ENCODE measurements at places on chromosomes 11 and 22.

GRCh38 chr11:58629857-58630256, 7.4 kb downstream of the CNTF start:
- no peak for DNase-seq

DNA sequence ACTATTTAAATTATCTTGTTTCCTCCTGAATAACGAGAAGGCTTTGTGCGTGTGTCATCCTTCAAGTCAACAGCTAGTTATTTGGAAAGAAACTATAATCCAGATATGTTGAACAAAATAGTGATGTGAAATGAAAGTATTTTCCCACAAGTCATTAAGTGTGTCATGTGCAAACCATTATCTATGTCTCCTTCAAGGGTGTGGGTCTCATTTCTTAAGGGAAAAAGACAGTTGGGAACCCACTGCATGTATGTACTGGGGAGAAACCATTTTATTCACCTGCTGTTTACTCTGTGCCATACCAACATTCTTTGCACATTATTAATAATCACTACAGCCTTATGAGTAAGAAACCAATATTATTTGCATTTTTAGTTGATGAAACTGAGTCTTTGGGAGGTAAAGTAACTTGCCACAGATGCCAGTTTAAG, 145.3 kb upstream of the CTSC start:
- DNase-seq: no peak

GRCh38 chr11:31958076-31958735, 132.7 kb upstream of the RCN1 start:
- no peak for DNase-seq

DNA sequence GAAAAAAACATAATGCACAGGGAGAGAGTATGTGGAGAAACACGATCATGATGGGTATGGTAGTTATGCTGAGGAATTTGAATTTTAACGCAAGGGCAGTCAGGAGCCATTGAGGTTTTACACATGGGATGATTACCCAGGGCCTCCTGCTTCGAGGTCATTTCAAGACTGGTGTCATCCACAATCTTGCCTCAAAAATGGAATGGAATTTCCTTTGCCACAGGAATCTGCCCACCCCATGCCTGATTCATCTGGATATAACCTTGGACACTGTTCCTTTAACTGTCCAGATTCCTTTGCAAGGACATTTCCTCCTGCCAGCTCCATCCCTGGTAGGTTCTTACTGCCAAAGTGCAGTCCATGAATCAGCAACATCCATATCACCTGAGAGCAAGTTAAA, 655.9 kb upstream of the TENM4 start:
- no peak for DNase-seq

GRCh38 chr11:134762248-134763029, 350.4 kb upstream of the B3GAT1 start:
- DNase-seq: no peak

DNA sequence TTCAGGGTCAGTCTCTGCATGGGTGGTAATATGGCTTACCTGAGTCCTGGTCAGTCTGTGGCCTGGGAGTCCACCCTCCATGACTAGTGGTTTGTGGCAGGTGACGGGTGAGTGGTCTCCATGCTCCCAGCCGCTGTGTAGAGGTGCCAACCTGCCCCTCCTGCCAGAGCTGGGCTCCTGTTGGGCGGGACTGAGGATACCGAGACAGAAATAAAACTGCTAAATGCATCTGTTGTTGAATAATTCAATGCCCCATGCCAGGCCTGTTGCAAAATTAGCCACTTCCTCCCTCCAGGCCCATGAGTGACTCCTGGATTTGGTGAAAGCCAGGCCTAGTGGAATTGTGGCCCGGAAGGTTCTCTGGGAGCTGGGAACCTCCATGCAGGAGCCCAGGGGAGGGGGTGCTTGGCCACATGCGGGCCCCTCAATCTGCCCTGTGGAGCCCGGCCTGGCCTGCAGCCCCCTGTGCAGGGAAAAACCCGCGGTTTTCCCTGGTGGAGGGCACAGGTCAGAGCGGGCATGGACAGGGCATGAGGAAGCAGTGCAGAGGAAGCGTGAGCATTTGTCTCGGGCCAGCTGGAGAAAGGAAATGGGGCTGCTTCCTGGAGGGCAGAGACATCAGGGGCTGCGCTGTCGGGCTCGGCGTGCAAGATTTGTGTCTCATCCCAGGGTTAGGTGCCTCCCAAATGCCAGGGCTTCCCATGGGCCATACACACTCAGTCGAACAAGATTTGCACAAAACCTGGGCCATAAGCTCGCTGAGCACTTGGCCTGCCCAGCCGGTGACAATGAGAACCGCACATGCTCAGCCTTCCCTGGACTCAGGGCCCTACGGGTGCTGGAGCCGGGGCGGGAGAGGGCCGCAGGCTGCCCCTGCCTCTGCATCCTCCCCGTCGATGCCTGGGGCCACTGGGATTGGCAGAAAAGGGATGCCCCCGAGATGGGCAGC, 66.9 kb downstream of the KCNQ1 start:
- DNase-seq: no peak

DNA sequence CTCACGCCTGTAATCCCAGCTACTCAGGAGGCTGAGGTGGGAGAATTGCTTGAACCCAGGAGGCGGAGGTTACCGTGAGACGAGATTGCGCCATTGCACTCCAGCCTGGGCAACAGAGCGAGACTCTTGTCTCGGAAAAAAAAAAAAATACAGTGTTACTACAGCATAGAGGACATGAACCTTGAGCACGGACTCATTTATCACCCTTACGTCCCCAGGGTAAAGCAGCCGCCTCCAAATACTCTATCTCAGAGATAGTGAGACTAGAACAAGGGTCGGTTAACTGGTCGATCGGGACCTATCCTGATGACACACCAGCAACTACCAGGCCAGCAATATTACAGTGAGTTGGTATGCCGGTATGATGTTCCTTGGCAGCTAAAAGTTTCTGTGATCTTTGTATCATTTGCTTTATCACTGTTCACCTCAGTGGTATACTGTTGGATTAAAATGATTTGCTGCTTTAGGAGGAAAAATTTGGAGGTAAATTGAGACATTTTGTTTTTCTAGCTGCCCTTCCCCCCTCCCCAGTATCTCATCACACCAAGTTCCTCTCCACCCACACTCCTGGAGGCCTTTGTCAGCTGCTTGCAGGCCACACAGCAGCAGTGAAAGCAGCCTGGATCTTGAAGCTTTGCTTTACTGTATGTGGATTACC, 7.0 kb upstream of the SIDT2 start:
- no peak for DNase-seq

GRCh38 chr11:117838901-117839300, 14.4 kb upstream of the FXYD2 start:
- DNase-seq: no peak

DNA sequence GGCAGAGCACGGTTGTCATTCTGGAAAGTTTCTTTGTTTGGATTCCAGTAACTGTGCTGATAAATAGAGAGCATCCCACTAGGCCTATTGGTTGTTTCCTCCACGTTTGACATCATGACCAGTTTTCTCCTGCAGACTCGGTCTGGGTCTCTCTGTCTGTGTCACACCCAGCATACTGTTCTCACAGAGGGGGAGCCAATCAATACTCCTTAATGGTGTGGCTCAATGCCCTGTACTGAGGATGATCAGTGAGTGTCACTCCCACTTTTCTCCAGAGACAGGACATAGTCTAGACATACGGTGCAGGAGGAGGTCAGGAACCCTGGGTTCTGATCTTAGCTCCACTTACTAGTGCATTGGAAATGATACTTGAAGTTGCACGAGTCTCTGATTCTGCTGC, 88.2 kb upstream of the BLID start:
- DNase-seq: no peak

GRCh38 chr11:118888398-118888797, 4.7 kb downstream of the CXCR5 start:
- no peak for DNase-seq

DNA sequence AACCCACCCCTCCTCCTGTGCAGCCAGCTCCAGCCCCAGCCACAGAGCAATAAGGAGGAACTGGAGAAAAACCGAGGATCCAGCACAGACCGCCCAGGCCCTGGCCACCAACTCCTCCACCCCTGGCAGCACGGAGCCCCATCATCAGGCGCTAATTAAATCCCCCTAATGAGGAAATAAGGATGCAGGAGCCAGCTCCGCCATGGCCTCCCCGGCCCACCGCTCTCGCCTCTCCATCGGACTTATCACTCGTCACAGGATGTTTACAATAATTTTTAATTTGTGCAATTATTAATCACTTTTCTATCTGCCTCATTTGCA, 42.6 kb downstream of the BUD13 start:
- no peak for DNase-seq

- DNase-seq: no peak
Measured at GRCh38 chr22:30192427-30192826, 54.1 kb downstream of the LIF start.

- DNase-seq: no peak
Measured at GRCh38 chr22:24190159-24190540, 8.9 kb downstream of the SUSD2 start.

- no peak for DNase-seq
Measured at GRCh38 chr22:20956258-20957101, 10.6 kb upstream of the AIFM3 start.

- DNase-seq: no peak
Measured at GRCh38 chr22:24803064-24803542, 2.9 kb upstream of the SGSM1 start.

- DNase-seq: no peak
Measured at GRCh38 chr11:115550291-115551059, 46.3 kb upstream of the CADM1 start.

DNA sequence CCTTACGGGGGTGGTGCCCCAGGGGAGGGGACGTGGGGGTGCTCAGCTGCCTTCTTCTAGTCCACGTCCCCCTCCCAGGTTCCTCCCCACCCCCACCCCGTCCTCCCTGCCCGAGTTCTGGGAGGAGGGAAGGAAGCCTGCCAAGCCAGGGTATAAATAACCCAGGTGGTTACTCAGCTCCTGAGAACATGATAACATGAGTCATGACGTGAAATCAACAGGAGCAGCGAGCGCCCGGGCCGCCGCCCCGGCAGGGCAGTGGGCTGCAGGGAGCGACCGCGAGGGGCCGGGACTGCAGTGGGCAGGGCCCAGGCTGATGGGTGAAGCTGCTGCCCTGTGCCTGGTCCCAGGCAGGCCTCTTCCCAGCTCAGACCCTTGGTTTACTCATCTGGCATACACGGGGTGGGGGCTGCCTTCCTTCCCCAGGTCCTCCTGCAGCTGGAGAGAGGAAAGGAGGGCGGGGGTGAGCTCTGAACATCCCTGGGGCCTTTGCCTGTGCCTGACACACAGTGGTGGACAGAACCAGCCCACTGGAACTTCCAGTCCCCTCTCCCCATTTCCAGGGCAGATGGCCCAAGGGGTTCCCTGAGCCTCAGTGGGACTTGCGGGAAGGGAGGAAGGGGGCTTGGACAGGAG, 8.8 kb upstream of the PDGFB start:
- no peak for DNase-seq

- DNase-seq: no peak
Measured at GRCh38 chr11:122812638-122813037, 25.7 kb upstream of the CRTAM start.

DNA sequence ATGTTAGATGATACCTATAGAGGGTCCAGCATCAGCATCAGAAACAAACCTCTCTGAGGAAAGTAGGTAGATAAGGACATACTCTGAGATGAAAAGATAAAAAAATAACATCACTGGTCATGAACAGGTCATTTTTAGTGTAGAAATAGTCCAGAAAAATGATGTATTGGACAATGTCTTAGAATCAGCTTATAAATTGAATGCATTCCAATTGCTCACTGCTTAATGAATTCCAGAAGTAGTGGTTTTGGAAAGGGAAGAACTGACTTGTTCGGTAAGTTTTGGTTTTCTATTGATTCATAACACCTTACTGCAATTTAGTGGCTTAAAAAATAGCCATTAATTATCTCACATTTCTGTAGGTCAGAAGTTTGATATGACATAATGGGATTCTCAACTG, 929.5 kb upstream of the CCDC90B start:
- no peak for DNase-seq

DNA sequence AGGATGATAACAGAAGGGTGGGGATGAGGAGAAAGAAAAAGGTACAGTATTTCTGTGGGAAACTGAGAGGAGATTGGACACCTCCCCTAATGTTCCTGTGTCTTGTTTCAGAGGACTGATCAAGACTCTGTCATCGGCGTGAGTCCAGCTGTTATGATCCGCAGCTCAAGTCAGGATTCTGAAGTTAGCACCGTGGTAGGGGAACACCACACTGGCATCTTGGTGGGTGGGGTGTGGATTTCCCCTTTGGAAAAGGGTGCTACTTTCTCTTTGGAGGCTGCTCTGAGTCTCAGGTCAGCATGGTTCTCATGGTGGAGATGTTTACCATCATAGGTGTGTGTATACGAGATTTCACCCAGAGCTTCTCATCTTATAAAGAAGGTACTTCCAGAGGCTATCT, 25.5 kb downstream of the MADD start:
- DNase-seq: no peak

- no peak for DNase-seq
Measured at GRCh38 chr22:43042101-43042780, 27.3 kb upstream of the PACSIN2 start.

GRCh38 chr11:61491736-61492395, 16.7 kb upstream of the LRRC10B start:
- DNase-seq: no peak

DNA sequence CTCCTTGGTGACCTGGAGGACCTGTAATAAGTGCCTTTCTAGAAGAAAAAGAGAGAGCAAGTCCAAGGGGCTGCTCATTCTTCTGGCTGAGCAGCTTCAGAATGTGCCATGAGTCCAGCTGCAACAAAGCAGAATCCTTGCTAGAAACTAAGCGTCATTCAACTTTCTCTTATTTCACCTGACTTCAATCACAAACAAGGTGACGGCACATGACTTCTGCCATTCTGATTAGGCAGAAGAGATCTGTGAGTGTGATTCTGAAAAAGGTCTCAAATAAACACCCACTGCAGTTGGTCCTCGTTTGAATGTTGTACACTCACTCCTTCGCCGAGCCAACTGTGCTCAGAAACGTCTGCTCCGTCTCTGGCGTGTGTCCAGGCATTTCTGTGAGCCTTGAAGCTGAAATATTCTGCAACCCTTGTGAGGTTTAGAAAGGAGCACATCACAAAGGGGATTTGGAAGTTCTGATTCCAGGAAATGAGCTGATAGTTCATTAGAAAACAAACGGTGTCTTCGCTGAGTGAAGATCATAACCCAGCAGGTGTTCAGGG, 623.8 kb upstream of the KIRREL3 start:
- no peak for DNase-seq

DNA sequence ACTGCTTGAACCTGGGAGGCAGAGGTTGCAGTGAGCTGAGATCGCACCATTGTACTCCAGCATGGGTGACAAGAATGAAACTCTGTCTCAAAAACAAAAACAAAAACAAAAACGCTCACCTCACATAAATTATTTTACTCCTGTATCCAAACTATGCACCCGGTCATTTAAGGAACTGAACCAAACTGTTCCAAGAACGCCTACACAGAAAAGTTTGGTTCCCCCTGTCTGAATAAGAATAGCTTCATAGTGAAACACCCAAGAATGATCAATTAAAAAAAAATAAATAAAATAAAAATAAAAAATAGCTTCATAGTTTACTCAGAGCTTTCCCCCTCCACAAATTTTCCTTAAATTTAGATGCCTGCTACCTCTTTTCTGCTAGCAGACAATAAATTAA, 13.7 kb downstream of the NUP98 start:
- DNase-seq: no peak

All from cortex of kidney (tissue), 1 donor.